ENCODE measurements at places on chromosomes 5 and 9.
A peak's percentile ranks its signal among the peaks of the same experiment; 100 is the strongest.

DNA sequence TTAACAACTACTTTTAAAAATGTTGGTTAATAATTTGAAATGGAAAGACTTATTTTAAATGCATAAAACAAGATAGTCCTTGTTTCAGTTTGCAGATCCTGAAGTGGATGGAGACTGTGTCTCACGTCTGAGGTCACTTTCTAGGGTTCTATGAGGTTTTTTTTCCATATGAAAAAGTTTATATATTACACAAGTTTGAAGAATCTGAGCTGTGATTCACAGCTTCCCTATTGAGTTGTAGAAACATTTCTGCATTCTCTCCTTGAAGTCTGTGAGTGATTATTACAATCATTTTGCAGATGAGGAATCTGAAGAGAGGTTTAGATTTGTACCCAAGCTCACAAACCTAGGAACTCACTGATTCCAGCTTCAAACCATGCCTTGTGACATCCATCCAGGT, 442.5 kb upstream of the KLF4 start:
- no peak for DNase-seq

DNA sequence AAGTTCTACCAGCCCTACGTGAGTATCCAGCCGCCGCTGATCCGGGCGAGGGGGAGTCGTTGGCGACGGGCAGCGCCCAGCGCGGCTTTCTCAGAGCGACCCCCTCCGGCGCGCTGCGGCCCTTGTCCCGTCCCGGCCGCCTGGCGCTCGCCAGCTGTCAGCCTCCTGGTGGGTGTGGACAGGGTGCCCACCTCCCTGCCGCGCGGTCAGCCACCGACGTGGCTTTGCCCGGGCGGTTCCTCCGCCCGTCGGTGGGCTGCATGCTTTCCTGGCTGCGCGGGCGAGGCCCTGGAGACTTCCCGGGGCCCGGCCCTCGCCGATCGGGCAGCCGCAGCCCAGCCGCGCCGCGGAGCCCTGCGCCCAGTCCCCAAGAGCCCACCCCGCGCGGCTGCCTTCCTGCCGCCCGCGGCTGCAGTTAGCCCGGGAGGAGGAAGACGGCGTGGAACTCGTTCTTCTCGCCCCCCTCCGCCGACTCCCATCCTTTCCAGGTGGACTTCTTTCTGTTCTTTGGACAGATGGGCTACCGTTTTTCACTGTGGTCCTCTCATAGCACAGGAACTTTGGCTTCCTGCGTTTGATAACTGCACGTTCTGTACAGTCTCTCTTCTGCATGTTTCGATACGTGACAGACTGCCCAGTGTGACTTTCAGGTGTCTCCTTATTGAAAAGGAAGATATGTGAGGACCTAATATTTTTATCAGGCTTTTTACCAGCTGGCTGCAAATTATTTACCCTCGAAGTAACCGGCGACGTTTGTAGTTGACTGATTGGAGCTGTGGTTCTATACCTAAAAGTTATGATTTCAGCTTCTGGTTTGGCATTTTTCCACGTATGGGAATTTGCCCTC, 577 bp downstream of the AP3S1 start:
- DNase-seq = peak; percentile 58

DNA sequence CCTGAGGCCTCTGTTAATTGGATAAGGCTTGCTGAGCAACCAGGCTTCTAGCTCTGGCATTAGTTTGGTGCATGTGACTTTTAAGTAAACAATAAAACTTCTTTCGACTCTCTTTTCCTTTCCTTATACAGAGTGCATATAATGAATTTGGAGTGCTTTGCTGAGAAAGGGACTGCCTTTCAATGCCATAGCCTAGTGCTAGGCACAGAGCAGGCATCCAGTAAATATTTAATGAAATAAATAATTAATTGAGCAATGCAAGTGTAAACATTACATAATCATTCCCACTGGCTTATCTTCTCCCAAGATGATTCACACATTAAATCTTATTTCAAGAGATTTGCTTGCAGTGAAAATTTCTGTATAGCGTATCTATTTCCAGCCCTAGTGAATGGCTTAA, 74.1 kb downstream of the NMUR2 start:
- DNase-seq = no peak

DNA sequence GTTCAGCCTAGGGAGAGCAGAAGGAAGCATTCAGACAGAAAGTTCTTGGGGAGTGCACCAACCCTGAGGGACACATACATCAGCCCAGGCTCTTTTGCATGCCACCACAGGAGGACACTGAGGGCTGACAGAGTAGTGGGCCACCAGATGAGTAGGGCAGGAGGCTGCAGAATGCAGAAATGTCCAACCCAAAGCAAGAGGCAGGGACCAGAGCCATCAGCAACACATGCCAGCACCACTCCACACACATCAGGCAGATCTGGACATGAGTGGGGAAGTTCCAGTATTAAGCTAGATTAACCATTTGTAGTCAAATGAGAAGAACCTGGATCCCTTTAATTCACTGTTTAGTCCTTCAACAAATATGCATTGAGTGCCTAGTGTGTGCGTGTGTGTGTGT, 35.7 kb upstream of the OTULINL start:
- DNase-seq = no peak

DNA sequence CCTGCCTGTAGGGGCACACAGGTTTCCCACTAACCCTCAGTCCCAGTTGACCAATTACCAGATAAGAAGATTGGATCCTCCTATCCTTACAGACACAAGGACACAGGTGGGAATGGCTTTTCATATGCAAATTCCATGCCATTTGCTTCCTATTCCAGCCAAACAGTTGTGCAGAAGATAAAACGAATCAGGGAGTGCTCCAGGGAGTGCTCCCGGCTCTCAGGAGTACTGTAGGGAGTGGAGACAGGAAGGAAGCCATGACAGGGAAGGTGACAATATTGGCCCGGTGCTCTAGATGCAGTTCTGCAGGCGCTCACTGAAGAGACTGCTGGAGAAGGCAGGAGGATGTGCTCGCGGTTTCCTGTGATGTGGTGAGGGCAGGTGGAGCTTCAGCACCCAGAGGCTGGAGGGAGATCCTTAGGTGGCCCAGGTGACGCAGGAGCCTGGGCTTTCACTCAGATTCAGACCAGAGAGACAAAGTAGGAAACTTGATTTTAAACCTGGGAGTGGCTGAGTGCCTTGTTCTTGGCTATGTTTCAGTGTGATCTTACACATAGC, 260.0 kb downstream of the AUH start:
- DNase-seq = no peak

GRCh38 chr9:130963916-130964315, 24.9 kb upstream of the FIBCD1 start:
- no peak for DNase-seq

DNA sequence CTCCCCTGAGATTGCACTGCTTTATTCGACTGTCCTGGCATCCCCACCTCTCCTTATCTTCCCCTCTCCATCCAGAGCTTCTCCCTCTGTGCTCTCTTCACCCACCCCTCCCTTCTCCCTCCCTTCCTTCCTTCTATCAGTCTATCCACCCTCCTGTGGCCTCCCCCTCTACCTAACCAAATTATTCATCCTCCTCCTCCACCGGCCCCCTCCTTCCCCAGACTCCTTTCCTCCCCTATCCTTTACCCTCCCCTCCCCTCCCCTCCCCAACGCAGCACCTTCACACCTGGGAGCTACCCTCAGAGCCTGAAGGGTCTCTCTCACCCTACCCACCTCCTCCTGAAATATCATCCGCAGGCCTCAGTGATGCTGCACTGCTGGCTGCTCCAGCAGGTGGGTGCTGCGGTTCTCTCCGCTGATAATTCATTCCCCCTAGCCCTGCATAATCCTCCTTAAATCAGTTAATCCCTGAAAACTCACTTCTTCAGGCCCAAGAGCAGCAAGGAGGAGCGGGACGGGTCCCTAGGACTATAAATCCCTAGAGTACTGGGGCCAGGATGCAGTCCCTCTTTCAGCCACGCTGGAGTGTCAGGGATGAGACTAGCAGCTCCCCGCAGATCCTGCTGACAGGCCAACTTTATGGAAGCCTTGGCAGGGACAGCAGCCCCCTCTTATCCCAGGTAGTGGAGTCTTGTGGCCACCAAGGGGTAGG, 97.8 kb downstream of the PCDH1 start:
- DNase-seq = no peak

- no peak for DNase-seq
These were observed 243.7 kb upstream of the SLC24A2 start for GRCh38 chr9:20032413-20033006.

GRCh38 chr5:142515036-142515435, 170.9 kb downstream of the FGF1 start:
- no peak for DNase-seq

- DNase-seq = no peak
These were observed 558.4 kb downstream of the BNC2 start for GRCh38 chr9:16312116-16312515.

- no peak for DNase-seq
These were observed 30.5 kb upstream of the ZSWIM6 start for GRCh38 chr5:61301341-61302199.

GRCh38 chr9:110050925-110051355, 157.0 kb downstream of the C9orf152 start:
- no peak for DNase-seq

- DNase-seq = no peak
These were observed 27.5 kb upstream of the SELENOP start for GRCh38 chr5:42839196-42839595.

DNA sequence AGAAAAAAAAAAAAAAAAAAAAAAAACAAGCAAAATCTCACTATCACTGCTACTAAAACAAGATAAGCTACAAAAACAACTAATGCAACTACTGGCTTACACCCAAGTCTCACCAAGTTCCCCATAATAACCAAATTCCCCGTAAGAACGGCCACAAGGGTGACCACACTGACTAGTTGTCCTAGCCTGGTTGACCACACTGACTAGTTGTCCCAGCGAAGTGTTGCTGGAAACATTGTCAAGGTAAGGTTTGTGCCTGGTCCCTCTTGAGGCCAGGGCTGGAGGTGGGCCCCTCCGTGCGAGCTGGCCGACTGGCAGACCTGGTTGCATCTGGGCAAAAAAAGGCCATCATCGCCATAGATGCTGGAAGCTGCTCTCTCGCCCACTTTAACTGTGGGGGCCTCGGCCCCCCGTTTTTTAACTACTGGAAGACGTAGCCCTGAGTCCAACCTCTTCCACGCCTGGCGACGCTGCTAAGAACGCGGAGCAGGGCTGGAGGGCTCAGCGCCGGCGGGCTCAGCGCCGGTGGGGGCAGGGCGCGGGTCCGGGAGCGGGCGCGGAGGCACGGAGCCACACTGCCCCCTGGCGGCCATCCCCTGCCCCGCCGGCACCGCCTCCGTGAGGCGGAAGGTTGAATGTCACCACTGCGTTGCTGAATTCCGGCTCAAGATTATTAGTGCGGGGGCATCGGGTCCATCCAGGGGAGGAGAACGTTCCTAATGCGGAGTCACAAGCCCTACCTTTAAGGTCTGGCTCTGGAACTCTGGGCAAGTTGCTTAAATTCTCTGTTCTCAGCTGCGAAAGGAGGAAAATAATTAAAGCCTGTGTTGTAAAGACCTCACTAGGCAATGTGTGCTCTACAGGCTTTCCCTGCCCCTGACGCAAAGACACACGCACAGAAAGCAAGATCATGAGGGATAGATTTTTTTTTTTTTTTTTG, 84.0 kb downstream of the HSD17B3 start:
- peak; percentile 36 for DNase-seq

DNA sequence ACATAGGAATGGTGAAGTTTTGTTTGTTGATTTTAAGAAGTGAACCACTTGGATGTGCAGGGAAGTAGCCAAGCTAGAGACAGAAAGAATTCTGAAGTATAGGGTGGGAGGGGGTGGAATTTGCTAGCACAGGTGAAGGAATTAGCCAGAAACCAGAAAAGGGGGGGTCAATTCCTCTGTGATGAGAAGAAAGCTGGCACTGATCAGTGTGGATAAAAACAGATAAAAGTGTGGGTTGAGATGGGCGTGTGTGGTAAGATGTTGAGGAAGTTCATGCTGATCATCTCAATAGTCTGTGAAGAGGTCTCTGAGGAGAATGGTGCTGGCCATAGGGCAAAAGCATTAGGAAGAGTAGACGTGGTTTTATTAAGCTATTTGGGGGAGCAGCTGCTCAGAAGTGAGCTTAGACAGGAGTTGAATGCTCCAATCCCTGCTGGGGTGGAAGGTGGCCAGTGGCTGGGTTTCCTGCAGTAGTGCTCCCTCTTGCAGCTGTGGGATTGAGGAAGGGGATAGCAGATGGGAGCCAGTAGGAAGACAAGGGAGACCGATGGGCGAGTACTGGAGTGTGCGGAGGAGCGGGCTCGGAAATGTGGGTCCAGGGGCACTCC, 88.7 kb upstream of the ELL2 start:
- no peak for DNase-seq

- no peak for DNase-seq
These were observed 48.7 kb upstream of the SLC46A2 start for GRCh38 chr9:112939418-112939817.

GRCh38 chr5:159850160-159850559, 66.1 kb upstream of the ADRA1B start:
- DNase-seq = no peak

DNA sequence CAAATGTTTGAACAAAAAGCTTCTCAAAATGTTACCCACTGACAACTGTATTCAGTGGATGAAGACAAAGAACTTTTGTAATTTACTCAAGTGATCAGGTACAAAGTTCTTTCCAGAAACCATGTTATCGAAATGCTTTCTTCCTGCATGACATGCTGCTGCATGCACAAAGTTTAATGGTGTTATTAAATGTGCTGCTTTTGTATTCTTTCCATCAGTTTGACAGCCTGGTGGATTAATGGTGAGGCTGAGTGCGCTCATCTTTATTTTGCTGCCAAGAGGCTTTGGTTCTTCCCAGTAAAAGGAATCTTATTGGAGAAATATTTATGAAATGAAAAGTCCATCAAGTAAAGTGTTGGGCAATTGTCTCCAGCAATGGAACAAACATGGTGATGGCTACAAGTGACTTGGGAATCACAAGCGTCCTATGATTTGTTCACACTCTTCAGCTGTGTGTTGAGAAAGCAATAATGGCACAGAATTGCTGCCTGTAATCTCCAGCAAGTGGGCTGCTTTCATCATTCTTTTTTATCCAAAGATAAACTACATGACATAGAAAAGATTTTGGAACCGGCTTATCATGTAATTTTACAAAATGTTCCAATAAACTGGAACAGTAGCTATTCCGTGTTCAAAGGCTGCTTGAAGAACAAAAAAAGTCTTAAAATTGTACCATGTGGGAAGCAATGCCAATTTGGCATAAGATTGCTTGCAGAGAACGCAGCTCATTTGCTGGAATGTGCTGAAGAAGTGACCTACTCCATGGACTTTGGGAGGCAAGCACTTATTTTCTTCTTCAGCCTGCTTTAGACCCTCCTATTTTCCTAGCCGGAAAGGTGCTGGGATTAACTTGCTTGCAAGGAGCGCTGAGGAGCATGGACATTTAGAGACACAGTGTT, 153.1 kb downstream of the HSD17B3 start:
- no peak for DNase-seq

DNA sequence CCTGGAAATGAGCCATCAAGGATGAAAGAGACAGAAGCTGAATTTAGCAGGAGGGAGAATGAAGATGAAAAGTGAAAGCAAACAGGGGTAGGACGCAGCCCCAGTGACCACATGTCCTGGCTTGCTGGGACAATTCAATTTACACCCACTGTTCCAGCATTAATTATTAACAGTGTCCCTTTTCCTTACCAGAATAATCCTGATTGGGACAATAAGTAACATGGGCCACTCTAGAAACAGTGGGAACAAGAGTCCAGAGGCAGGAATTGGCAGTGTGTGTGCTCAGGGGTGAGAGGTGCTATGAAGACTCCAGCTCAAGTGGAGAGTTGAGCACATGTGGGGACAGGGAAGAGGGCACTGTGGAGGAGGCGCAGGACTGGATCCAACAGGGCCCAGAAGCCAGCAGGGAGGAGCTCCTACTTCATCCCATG, 147.1 kb downstream of the C5orf15 start:
- no peak for DNase-seq
